ENCODE measurements at places on chromosomes 16 and 17. TPM values are rescaled to one million over a fixed set of nuclear protein-coding genes. Genes with fewer than 3 reads are reported as not detected.

GRCh38 chr16:64065523-64065922 lies 1056.3 kb downstream of the CDH11 start:
- no peak for DNase-seq

The CCL8 gene
- polyA plus RNA-seq = 0.21 TPM

DNA sequence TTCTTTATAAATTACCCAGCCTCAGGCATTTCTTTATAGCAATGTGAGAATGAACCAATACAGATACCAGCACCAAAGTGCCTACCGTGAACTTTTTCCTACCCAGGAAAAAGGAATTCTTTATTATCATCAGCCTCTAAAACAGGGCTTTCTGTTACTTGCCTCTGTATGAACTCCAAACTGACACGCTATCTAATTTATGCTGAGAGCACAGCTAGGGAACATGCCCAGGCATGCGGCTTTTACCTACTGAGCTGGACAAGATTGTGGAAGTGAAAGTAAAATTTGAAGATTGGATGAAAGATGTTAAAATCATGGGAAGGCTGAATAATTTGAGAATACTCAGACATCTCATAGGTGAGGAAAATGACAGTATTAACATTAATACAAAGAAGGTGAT lies 24.4 kb upstream of the ADCY9 start:
- DNase-seq = no peak

The TMC5 gene
- 0.72 TPM for polyA plus RNA-seq

DNA sequence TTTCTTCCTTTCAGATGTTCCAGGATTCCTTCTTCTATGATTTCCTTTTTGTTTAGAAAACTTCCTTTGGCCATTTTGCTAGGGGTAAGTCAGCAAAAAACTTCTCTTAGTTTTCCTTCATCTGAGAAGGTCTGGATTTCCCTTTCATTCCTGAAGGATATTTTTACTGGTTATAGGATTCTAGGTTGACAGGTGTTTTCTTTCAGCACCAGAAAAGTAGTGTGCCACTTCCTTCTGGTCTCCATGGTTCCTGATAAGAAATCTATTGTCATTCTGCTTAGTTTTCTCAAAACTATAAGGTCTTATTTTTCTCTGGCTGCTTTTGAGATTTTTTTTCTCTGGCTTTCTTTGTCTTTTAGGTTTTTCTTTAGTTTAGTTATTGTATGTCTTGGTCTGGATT lies 27.6 kb downstream of the MPRIP start:
- DNase-seq = no peak

The CEP295NL gene
- polyA plus RNA-seq = 0.10 TPM

The CLEC18A gene
- 93.1 TPM for polyA plus RNA-seq

The UTS2R gene
- 0.30 TPM for polyA plus RNA-seq

DNA sequence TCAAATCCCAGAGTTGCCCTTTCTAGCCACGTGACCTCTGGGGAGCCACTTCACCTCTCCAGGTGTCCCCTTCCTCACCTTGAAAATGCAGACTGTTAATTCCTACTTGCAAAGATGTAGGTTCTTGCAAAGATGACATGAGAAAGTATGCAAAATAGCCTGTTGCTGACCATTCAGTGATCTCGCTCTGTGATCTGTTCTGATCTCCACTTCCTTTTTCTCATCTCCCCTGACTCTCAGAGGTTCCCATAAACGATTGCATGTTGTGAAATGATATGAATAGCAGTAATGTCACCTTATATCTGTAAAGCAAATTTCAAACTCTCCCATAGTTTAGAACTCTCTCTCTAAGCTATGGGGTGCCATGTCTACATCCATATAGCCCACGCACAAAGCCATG lies 182.3 kb downstream of the TMEM132E start:
- no peak for DNase-seq

DNA sequence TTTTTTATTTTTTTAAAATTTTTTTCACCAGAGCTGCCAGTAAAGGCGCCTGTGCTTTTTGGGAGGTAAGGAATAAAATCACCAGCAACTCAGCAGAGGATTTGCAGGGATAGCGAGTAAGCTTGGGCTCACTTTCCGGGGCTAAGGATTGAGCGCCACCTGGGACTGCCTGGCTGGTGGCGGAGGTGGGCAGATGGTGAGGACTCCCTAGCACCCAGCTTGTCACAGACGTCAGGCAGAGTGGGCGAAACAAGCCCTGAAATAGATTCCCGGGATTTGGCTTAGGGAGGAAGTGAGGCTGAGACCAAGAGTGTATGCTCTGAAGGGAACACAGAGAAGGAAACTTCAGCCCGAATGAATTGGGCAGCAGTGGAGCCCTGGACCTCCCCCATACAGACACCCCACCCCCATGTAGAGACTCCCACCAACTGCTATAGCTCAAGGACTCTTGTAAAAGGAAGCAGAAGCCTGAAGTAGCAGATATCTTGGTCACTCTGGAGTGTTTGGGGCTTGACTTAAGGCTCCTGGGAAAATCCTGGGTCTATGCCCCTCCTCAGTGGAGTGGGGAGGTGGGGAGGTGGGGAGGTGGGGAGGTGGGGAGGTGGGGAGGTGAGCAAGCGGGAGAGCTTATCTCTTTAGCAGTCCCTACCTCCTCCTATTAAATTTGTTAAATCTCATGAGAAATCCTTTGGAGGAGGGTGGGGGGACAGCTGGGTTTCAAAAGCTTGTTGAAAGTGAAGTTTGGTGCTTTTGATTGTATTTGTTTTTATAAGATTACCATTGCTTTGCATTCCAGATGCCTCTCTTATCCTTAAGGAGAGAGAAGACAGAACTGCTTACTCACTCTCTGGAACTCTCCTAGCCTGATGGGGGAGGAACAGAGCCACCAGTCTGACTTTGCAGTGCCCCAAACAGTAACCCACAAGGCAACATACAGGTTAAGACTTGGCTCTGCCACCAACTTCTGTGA lies 8.2 kb downstream of the ARL4D start:
- DNase-seq = no peak

DNA sequence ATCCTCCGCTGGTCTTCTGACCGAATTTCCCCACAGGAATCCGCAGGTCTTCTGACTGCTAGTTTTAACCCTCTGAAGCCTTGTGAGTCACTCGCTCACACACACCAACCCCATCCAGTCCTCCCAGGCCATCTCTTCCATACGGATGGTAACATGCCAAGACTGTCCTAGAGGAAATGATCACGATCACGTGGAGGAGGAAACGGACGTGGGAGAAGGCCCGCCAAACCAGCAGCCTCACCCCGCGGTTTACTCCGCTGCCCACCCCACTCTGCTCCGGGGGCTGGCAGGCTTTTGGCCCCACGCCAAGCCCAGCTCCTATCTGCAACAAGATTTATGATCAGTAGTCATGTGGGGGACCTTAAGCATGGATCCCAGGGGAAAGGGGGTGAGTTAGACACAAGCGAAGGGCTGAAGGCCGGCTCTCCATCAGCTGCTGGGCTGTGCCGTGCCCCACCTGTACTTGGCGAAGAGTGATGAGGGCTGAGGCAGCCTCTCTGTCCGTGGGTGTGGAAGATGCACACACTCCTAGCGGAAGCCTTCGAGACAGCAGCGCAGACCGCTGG lies 1.5 kb upstream of the FAAP100 start:
- DNase-seq = no peak

- DNase-seq = no peak
Observed at GRCh38 chr17:28925912-28926365, 23.1 kb upstream of the DHRS13 start.

GRCh38 chr17:27669850-27670249 lies 38.9 kb downstream of the LGALS9 start:
- DNase-seq = no peak

DNA sequence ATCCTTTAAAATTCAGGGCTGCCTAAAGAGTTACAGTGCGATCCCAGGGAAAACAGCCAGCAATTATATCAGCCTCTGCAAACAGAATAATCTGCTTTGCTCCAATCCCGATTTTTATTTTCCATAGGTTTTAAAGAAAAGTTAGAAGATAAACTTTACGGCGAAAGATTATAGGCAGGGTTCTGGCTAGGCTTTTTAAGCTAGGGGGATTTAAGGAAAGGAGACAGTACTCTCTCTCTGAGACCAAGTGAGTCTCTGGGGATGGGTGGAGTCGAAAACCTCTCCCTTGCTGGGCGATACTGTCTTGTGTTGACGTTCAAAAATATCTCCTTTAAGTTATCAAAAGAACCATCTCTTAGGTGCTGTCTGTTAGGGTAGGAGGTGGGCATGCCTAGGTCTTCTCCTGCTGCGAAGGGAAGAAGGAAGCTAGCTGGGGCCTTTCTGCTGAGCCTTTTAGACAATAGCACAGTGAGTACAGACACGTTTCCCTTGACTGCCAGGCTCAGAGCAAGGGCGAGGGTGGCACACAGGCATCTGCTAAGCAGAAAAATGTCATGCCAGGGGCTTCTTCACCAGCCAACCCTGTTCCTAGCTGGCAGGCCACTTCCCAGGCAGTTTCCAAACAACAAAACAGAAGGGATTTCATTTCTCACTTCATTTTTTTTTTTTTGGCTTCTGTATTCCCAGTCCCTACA lies 167.9 kb upstream of the MAF start:
- no peak for DNase-seq

The KRT40 gene
- polyA plus RNA-seq = not detected

GRCh38 chr16:4123616-4124300 lies 7.5 kb upstream of the ADCY9 start:
- no peak for DNase-seq

- DNase-seq = no peak
Observed at GRCh38 chr17:59858932-59859331, 33.8 kb downstream of the TUBD1 start.

GRCh38 chr16:12406926-12407690 lies 396.6 kb downstream of the CPPED1 start:
- DNase-seq = no peak

GRCh38 chr17:40615068-40615840 lies 32.4 kb downstream of the SMARCE1 start:
- no peak for DNase-seq

DNA sequence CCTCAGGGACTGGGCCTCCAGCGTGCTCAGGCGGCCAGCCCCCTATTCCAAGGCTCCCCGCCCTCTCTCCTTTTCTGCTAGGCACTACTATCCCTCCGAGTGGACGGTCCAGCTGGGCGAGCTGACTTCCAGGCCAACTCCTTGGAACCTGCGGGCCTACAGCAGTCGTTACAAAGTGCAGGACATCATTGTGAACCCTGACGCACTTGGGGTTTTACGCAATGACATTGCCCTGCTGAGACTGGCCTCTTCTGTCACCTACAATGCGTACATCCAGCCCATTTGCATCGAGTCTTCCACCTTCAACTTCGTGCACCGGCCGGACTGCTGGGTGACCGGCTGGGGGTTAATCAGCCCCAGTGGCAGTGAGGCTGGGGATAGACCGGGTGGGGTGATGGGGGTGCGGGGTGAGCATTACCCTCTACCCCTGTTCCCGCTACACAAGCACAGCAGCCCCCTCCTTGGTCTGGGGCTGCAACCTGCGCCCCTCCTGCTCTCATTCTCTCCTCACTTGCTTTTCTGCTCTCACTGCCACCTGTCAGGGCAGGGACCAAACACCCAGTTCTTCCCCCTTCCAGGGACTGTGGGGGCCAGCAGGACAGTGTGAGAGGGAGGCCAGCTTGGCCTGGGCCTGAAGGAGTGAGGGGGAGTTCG lies 1.1 kb downstream of the PRSS41 start:
- no peak for DNase-seq

DNA sequence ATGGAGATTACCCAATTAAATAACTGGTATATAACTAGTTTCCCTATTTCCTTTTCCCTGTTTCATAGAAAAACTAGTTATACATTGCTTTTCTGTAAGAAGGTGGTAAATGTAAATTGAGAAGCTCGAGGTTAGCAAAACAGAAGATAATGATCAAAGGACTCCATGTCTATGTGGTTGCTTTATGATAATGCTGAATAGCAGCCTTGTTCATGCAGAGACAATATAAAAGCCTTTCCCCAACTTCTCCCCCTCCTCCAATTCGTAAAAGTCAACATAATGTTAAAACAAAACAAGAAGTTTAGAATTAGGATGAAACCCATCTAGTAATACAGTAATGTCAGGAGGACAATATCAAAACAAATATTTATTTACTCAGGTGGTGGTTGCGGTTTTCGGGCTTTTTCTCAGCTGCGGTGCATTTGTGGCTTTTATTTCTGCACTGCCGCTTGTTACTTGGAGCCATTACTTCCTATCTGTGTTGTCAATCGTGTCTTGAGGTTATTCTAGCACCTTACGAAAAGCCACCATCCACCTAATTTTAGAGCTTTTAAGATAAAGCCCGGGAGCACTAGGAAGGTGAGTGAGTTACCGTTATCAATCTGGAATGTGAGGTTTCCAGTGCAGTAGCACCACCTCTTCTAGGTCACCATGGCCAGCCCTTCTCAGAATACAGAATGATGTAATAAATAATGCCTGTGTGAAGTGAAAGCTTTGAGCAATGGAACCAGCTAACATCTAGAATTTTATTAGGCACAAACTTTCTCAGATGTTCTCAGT lies 297.5 kb downstream of the CDH13 start:
- no peak for DNase-seq

DNA sequence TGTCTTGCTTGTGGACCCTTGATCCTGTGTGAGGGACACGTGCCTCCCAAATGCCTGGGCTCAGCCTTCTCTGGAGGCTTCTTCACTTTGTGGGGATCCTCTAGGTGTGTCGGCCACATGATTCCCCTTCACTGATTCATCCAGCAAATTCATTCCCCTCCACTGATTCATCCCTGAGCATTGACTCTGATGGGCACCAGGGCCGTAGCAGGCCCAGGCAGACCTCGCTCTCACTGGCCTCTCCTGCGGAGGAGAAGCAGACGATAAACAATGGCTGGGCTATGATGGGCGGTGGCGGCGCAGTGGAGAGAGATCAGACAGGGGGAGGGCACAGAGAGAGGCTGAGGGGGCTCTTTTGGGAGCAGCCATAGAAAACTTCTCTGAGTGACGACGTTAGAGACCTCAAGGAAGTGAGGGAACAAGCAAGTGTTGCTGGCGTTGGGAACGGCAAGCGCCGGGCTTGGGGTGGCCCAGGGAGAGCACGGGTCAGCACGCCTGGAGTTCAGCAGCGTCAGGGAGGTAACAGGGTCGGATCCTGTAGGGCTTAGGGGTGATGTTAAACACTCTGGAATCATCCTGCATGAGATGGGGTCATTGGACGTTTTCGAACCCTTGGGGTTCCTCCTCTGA lies 17.5 kb upstream of the RPTOR start:
- DNase-seq = no peak

The SHBG gene
- polyA plus RNA-seq = 3.5 TPM

DNA sequence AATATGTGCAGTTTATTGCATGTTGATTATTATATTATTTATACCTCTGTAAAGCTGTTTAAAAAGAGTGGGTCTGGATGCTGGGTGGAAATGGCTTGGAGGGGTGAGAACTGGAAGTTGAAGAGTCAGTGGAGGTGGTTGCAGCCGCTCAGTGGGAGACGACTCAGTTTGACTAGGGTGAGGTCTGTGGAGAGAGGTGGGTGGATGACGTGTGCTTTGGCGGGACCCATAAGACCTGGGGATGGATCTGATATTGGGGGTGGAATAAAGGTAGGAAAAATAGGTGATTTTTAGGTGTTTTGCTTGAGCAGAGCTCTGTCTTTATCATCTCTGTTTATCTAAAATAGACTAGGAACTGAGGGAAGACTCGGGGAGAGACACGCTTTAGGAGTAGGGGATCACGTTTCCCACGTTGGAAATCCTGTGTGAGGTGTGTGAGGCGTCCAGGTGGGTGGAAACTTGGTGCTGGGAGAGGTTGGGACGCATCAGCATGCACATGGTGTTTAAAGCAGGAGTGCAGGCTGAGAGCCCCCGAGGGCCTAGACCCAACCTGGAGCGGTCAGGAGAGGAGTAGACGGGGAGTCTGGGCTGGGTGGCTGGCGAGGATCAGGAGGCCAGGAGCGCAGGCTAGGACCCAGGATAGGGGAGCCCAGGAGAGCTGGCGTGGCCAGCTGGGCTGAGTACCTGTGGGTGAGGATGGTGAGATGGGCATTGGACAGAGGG lies 17.2 kb downstream of the NT5M start:
- DNase-seq = no peak

The NECAB2 gene
- 2.0 TPM for polyA plus RNA-seq

The GNG13 gene
- polyA plus RNA-seq = not detected

GRCh38 chr17:48181653-48182052 lies 74.1 kb downstream of the SNX11 start:
- no peak for DNase-seq

The MAP3K3 gene
- 29.1 TPM for polyA plus RNA-seq

Data from right renal pelvis (tissue), 4 donors.